ENCODE measurements at places on chromosomes 4 and X.

DNA sequence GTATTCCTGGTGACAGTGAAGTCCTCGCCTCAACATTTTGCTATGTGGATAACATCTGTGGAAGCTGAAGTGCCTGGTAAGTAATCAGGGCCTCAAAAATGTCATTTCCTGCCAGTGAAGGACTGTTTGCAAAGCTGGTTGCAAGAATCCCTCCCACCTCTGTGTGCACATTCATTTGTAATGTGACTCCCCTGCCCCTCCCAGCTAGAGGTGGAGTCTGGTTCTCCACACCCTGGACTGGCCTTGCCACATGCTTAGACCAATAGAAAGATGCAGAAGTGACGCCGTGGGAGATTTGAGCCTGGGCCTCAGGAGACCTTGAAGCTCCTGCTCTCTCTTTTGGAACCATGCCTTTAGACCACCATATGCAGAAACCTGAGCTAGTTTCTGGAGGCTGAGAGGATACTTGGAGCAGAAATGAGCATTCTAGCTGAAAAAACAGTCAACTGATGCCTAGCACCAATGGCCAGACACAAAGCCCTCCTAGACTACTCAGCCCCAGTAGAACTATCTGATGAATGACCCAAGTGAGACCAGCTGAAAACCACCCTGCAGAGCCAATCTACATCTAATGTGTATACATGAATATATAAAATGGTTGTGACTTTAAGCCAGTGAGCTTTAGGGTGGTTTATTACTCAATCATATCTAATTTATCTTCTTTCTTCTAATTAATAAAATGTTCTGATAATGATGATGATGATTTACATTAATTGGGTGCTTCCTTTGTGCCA is 47.8 kb upstream of the CRMP1 start:
- no peak for DNase-seq

GRCh38 chr4:89336818-89337420 is 29.3 kb upstream of the GPRIN3 start:
- no peak for DNase-seq

- DNase-seq = no peak
Measured at GRCh38 chrX:112067601-112068000, 15.0 kb downstream of the TRPC5 start.

GRCh38 chrX:100413229-100413628 is 3.2 kb upstream of the PCDH19 start:
- peak; percentile 64 for DNase-seq

DNA sequence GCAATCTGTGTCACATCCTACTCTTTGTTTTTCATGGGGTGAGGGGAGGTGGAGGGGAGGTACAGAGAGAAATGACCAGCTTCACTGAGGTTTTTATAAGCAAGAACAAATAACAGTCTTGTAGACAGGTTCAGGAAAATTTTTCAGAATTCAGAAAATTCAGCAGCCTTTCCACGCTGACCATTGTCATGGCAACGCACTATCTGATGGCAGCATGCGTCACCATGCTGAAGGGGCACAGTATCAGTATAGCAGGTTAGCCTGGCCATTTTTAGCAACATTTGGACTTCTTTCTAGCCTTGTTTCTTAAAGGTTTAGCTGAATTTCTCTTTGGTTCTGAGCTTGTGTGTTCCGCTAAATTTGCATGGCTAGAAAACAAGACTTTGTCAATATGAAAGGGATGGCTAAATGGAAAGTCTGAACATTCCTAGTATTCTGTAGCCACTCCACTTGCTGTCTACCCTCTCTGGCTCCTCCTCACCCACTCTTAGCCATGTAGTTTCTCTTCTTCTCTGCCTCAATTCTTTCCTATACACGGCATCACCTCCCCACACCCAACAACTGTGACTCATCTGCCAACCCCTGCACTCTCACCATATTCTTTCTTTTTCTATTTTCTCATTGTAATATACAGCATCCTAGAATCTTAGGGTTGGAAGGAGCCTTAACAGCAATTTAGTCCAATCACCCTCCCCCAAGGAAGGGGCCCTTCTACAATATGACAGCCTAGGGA is 42.7 kb upstream of the CITED1 start:
- DNase-seq = no peak

GRCh38 chr4:89438102-89438831 is 130.7 kb upstream of the GPRIN3 start:
- peak; percentile 78 for DNase-seq

GRCh38 chrX:12013211-12013618 is 125.1 kb upstream of the FRMPD4 start:
- peak; percentile 42 for DNase-seq

DNA sequence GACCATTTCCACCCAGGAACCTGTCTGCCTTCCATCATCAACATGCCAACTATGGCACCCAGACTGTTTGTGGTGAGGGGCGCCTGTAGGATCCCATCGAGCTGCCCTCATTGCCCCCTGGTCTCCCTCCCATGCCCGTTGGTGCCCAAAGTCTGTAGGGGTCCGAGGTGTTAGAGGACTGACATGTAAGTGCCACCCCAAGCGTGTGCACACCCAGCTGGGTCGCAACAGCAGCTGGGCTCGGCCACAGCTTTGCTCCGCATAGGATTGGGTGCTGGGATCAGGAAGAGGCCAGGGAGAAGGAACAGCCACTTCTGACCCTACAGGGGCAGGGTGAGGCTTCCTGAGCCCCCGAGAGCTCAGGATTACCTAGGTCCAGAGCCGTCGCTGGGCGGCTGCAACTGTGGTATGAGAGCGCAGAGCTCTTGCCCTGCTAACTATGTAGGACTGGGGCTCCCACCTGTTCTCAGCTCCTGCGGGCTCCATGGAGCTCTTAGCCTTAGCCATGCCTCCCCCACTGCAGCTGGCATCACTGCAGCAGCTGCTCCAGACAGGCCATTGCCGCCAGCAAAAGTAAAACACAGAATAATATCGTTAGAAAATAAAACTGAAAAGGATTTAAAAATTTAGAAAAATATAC is 1160.3 kb downstream of the FSTL5 start:
- DNase-seq = no peak

DNA sequence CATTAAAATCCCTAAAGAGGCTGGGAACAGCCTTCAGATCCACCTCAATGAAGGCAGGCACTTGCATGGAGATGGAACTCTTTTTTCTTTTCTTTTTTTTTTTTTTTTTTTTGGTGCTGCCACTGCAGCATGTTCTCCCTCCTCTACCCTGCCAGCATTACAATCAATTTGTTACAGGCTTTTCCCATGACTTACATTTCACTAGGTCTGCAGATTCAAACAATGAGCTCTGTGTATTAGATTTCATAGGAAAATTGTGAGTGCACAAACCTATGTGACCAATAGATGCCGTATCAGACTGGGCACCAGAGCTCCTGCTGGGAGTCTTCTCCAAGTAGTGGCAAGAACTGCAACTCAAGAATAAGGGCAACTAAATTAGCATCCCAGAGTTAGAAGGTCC is 63.8 kb upstream of the GABRQ start:
- DNase-seq = peak; percentile 63

- DNase-seq = no peak
Measured at GRCh38 chrX:130877892-130878341, 25.1 kb downstream of the ENOX2 start.

- DNase-seq = no peak
Measured at GRCh38 chr4:53732661-53733060, 141.4 kb upstream of the LNX1 start.

DNA sequence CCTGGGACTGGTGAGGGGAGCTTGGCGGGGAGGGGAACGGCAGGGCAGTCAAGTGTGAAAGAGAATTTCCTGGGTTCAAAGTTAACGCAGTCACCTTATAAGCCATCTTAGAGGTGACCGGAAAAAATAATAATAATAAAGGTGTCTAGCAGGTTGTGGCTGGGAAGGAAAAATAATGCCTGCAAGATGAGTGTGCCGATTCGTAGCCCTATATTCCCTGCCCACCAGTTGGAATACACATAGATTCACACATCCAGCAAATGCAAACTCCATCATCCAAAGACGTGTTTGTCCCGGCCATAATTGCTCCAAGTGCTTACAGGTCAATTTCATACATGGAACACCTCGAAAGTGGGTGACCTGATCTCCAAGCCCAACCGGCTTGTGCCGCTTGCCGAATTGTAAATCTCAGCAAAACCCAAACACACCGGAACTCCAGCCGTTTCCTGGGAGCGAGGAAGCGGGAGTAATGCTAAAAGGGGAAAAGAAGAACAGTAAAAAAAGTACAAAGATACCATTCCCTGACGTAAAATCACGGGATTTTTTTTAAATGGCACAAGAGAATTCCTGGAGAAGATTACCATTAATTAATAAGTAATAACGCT is 1.3 kb upstream of the FAT1 start:
- DNase-seq = peak; percentile 35

DNA sequence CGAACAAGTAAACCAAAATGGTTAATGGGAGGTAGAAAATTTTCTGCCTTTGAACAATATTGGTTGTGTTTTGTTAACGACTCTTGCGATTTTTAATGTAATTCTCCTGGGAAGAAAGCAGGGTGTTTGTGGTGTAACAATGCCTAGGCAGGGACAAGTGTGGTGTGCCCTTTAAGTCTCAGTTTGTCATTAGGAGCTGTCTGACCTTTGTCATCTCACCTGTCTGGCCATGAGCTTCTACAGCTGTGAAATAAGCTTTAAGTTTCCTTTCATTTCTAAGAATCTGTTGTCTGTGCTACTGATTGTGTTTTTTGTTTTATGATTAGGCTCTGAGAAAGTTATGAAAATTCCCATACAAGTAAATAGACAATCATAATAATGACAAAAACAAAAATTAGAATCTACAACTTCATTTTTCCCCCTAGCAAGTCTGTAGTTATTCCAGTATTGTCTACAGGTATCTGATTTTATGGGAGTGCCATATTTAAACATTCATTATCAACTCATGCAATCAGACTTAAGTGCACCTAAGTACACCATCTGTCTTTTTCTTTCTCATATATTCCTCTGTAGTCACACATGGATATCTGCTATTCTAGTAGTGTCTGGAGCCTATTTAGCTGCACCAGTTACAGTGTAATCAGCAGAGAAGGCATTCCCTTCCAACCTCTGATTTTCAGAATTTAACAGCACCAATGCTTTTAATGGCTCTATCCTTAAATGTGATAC is 203.5 kb downstream of the PPARGC1A start:
- DNase-seq = no peak

DNA sequence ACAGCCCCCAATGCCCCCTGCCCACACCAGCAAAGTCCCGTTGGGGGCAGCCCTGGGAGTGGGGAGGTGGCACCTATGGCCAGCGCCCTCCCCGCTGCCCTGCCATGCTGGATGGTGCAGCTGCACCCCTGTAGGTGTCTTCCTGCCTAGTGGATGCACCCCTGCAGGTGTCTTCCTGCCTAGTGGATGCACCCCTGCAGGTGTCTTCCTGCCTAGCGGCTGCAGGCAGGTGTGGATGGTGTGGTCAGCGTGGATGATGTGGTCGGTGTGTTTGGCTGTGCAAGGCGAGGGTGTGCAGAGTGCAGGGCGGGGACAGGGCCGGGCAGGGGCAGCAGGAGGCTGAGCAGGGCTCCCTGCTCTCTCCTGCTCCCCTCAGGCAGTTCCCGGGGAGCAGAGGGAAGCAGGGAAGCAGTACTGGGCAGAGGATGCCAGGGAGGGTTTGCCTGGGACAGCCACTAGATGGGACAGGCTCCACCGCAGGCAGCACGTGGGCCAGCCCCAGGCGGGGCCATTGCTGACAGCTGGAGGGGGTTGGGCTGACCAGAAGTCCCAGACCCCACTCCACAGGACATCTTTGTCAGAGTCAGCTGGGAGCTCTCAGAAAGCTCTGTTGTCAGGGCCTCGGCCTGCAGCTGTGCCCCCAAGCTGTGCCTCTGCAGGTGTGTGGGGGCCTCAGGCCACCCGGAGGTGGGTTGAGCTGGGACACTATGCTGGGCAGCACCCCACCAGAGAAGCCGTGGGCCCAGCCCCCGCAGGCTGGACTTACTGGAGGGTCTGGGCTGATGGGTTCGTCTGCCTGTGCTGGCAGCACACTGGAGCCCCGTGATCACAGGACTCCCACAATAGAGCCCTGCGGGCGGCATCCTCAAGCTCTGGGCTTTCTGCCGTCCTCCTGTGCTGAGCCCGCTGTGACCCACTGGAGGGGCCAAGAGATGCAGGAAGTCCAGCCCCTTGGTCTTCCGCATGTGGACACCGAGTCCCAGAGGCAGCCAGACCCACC is 23.7 kb downstream of the DOK7 start:
- no peak for DNase-seq

- DNase-seq = no peak
Measured at GRCh38 chr4:183968931-183969330, 63.8 kb downstream of the STOX2 start.

GRCh38 chr4:52606726-52607125 is 52.4 kb downstream of the USP46 start:
- no peak for DNase-seq
